Nasal cavity respiratory epithelium epithelial cell of viscerocranial mucosa (primary cell): ENCODE measurements at places on chromosomes 5 and 9. TPM values are rescaled to one million over a fixed set of nuclear protein-coding genes. Genes with fewer than 3 reads are reported as not detected.

FCN2 gene
- total RNA-seq = not detected in 2 replicates

SPATA31A3 gene
- total RNA-seq = not detected in 2 replicates

SPATA6L gene
- total RNA-seq = 2.7 and 3.3 TPM in 2 replicates

OTP gene
- total RNA-seq = not detected in 2 replicates

PCDHGA6 gene
- under 0.01 and 1.1 TPM in 2 replicates for total RNA-seq

PCYOX1L gene
- 10.3 and 12.3 TPM in 2 replicates for total RNA-seq

ZNF618 gene
- total RNA-seq = 2.1 and 11.8 TPM in 2 replicates

SAXO1 gene
- total RNA-seq = under 0.01 TPM in 1 of 2 replicates, not detected in the other

C5orf52 gene
- total RNA-seq = not detected in 2 replicates

CCNJL gene
- 4.1 and 4.9 TPM in 2 replicates for total RNA-seq

MLLT3 gene
- 20.5 and 27.7 TPM in 2 replicates for total RNA-seq
